ENCODE measurements at places on chromosomes 16 and 17.
A peak's percentile ranks its signal among the peaks of the same experiment; 100 is the strongest.

- DNase-seq = no peak
These were observed 2.5 kb downstream of the BHLHA9 start for GRCh38 chr17:1272701-1273100.

DNA sequence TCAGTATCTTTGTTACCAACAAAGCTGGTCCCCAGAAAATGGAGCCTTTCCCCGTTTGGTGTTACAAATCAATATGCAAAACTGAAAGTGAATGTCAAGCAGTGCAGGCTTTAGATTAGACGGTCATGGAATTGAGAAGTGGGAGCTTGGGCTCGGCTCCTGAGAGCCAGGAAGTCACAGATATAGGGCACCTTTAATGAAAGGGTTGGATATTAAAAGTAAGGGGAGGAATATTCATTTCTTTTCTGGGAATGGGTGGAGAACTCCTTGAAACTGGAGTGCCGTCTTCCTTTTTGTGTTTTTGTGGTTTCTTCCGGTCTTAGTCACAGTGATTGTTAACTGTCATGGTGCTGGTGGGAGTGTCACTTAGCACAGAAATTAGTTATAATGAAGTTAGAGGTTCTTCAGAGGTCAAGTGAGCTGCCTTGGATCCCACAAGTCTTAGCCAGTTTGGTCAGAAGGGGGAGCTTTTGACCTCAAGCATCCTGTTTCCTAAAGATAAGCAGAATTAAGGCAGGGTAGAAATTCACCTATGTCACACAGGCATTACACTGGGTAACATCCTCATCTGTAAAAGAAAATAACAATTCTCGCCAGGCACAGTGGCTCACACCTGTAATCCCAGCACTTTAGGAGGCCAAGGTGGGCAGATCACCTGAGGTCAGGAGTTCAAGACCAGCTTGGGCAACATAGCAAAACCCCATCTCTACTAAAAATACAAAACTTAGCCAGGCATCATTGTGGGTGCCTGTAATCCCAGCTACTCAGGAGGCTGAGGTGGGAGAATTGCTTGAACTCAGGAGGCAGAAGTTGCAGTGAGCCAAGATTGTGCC, 9.6 kb upstream of the EIF1 start:
- DNase-seq = no peak

- DNase-seq = no peak
These were observed 409.8 kb downstream of the CDH11 start for GRCh38 chr16:64712026-64712425.

- DNase-seq = no peak
These were observed 65.2 kb downstream of the SNX20 start for GRCh38 chr16:50615891-50616290.

- DNase-seq = no peak
These were observed 36.3 kb downstream of the SLC47A1 start for GRCh38 chr17:19569785-19570543.

GRCh38 chr16:55323637-55324271, at the start of gene IRX6:
IRX6 (plus strand) TSS chr16:55324203; CDS start chr16:55325092, 889 bp downstream.
- peak; percentile 76 for DNase-seq

- DNase-seq = no peak
These were observed 360.1 kb upstream of the CDH11 start for GRCh38 chr16:65481956-65482355.

- no peak for DNase-seq
These were observed 157.4 kb downstream of the PRKCA start for GRCh38 chr17:66459811-66460270.

- DNase-seq = no peak
These were observed 111.9 kb downstream of the GSG1L start for GRCh38 chr16:27951489-27952120.

DNA sequence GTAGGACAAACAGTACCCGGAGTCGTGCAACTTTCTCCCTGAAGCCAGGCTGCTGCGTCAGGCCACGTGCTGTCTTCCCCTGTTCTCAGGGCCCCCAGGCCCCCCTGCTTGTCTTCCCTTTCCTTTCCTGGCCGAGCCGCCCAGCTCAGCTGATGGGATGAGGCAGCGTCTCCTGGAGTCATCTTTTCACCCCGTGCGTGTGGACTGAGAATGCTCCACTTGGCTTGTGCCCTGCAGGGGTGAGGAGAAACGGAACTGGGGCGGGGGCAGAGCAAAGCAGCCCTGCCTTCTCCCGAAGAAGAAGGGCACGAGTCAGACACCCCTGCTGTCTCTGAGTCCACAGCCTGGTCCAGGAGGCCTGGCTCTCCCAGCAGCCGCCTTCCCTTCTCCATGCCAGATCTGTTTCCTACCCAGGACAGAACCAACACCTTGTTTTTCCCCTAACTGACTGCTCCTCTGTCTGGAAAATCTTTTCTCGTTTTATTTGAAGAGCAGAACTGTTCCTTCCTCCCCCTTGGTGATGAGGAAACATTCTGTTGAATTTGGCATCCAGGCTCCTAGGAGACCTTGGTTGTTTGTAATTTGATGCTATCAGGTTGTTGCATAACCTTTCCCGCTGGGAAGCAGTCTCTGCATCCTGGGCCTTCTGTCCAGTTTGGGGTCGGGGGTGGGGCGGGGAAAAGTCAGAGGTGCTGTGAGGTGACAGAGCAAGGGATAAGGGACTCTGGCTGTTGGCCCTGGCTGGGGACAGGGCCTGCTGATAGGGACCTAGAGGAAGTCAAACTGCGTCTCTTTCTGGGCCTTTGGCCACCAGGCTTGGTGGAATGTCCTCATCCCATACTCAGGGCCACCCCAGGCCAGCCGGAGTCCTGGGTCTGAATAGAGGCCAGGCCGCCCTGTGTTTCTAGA, 78.8 kb downstream of the WIPI1 start:
- peak; percentile 41 for DNase-seq

DNA sequence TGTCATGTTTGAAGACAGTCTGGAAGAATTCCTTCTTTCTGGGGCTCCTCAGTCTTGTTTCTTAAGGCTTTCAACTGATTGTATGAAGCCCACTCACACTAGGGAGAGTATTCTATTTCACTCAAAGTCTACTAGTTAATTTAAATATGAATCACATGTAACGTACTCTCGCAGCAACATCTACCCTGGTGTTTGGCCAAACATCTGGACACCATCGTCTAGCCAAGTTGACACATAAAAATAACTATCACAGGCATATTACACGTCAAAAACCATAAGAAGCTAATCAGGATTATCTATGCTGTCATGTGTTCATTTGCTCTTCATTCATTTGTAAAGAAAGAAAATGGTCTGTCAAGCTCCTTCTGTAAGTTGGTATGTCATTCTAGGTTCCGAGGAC, 787.4 kb downstream of the KCNJ2 start:
- no peak for DNase-seq

GRCh38 chr17:34840750-34841149, 120.5 kb downstream of the CCT6B start:
- DNase-seq = no peak

GRCh38 chr16:1647856-1648255, 30.2 kb upstream of the JPT2 start:
- no peak for DNase-seq

All from HEK293T (cell line).